Fibroblast of skin of left quadriceps (primary cell): ENCODE measurements at places on chromosomes 4 and X.

- no peak for DNase-seq
Observed at GRCh38 chr4:188930822-188931221, 791.6 kb downstream of the TRIML1 start.

- DNase-seq: no peak
Observed at GRCh38 chr4:32472918-32473317, 1752.7 kb downstream of the PCDH7 start.

- no peak for DNase-seq
Observed at GRCh38 chr4:45280121-45280520, 553.8 kb upstream of the GNPDA2 start.

GRCh38 chr4:108060164-108060563, 70.5 kb downstream of the HADH start:
- DNase-seq: no peak

GRCh38 chr4:187576751-187577150, 418.8 kb upstream of the ZFP42 start:
- no peak for DNase-seq

DNA sequence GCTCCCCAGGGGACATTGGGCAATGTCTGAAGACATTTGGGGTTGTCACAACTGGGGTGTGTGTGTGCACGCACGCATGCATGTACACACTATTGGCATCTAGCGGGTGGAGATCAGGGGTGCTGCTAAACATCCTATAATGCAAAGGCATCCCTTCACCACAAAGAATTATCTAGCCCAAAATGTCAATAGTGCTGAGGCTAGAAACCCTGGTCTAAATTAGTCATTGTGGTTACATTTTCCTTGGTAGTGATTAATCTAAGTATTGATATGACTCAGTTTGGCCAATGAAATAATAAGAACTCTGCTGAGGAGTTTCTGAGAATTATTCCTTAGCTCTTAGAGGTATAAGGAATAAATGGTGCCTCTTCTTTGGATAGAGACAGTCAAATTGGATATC, 200.2 kb downstream of the CLCN4 start:
- no peak for DNase-seq

GRCh38 chr4:7960790-7961655, 21.4 kb upstream of the AFAP1 start:
- DNase-seq: peak; percentile 99

- DNase-seq: no peak
Observed at GRCh38 chr4:10384974-10385373, 72.3 kb downstream of the ZNF518B start.
